Skeletal muscle cell (primary cell): ENCODE measurements at places on chromosomes 13 and 19.

- DNase-seq = no peak
Observed at GRCh38 chr13:107480130-107480529, 735.2 kb downstream of the LIG4 start.

DNA sequence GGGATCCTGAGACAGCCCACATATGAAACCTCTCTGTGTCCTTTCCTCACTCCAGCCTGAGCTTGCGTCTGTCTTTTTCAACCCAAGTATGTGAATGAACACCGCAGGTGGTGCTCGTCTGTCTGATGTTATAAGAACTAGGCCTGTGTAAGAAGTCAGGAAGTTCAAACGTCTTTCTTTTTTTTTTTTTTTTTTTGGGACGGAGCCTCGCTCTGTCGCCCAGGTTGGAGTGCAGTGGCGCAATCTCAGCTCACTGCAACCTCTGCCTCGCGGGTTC lies 92.3 kb downstream of the ANKRD10 start:
- DNase-seq = no peak

DNA sequence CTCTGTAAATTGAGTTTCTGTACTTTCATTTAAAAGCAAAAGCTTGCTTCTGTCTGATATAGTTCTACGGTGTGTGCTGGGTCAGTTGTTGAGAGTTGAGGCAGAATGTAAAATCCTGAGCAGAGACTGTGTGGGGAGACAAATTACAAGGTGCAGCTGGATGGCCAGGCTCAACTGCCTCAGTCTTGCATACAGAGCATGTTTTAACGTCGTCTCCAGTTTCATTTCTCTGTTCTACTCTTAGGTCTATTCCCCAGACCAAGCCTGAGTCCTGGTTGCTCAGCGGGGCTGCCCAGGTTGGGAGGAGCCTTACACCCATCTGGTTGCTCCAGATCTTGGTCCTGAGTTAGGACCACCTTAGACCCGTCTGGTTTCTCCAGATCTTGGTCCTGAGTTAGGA lies 54.4 kb upstream of the MEDAG start:
- DNase-seq = no peak

GRCh38 chr13:111201304-111201940 lies 86.3 kb downstream of the ARHGEF7 start:
- no peak for DNase-seq

- no peak for DNase-seq
Observed at GRCh38 chr13:77338961-77339401, 12.1 kb upstream of the MYCBP2 start.

DNA sequence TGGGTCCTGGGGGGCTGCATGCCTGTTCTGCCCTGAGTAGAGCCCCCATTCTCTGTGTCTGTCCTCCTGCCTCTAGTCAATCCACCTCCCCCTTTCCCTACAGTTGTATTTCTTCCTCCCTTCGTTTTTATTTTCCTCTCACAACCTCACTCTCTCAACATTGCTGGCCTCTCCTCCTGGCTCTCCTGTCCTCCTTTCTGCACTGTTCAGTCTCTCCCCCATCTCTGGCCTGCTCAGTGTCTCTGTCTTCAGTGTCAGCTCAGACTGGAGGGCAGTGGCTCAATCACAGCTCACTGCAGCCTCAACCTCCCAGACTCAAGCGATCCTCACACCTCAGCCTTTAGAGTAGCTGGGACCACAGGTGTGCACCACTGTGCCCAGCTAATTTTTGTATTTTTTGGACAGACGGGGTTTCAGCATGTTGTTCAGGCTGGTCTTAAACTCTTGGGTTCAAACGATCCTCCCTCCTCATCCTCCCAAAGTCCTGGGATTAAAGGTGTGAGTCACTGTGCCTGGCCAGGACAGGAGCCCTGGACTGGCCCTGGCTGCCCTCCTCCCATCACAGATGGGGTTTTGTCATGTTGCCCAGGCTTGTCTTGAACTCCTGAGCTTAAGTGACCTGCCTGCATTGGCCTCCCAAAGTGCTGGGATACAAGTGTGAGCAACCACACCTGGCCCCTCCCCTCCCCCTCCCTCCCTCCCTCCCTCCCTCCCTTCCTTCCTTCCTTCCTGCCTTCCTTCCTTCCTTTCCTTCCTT lies 32.0 kb upstream of the IGFL1 start:
- no peak for DNase-seq

- DNase-seq = no peak
Observed at GRCh38 chr13:95180513-95181245, 120.6 kb downstream of the ABCC4 start.

- DNase-seq = no peak
Observed at GRCh38 chr19:35717665-35718344, at the start of gene KMT2B. Gene KMT2B, plus strand, starts transcription at chr19:35718003. Its CDS starts 16 bp downstream, at chr19:35718019.
